NCI-H2081 (cell line): ENCODE measurements at places on chromosomes 3 and 15.

DNA sequence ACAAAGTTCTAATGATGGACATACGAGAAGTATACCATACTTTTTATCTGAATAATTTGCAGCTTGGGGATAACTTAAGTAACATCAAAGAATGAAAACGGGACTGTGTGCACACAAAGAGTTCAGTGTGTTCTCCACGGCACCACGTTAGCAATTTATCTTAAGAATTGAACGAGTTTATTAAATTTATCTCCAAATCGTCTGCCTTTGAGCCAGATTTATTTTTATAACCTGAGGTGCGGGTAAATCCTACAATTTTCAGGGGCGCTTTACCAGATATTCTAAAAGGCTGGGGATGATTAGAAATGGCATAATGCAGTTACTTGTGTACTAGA, 3.5 kb downstream of the CHD2 start:
- DNase-seq: no peak

DNA sequence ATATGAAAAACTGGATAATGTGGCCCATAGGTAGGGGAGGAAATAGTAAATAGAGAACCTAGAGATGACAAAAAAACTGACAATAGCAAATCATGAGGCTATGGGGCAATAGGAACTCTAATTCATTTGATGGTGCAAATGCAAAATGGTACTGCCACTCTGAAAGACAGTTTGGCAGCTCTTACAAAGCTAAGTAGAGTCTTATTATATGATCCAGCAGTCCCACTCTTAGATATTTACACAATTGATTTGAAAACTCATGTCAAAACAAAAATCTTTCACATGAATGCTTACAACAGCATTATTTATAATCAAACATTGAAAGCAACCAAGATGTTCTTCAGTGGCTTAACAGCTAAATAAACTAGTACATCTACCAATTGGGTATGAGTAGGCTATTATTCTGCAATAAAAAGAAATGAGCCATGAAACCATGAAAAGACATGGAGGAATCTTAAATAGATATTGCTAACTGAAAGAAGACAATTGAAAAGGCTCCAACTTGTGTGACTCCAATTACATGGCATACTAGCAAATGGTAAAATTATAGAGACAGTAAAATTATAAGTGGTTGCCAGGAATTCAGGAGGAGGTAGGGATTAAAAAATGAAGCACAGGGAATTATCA, 321.8 kb upstream of the STAC start:
- DNase-seq: peak; percentile 12

DNA sequence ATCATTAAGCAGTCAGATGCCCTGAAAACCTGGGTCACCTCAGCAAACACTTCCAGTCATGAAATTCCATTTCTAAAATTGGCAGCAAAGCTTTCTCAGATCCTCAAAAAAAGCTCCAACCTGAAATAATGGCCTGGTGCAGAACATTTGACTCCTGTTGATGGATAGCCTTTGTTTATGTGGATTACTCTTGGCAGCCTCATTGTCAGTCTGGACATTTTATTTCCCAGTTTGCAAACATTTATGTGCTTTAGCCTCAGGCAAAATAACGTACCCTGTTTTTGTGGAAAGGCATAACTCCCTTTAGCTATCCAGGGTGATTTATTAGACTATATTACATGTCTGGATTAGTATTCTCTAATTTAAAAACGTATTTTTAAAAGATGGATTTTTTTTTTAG, 53.9 kb downstream of the PXYLP1 start:
- peak; percentile 84 for DNase-seq

- peak; percentile 52 for DNase-seq
These were observed 585 bp downstream of the SLCO3A1 start for GRCh38 chr15:91853948-91854638.

DNA sequence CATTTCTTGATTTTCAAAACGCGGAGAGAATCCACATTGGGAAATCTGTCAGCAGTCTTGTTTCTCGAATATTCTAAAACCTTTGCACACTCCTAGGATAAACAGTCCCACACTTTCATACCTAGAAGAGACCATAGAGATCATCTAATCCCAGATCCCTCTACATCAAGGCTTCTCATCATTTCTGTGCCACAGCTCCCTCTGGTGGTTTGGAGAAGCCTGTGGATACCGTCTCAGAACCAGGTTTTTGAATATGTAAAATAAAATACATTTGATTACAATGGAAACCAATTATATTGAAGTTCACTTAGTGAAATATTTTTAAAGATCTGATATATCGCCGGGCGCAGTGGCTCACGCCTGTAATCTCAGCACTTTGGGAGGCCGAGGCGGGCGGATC, 211.9 kb upstream of the GOLGA6L4 start:
- DNase-seq: no peak

GRCh38 chr3:81989274-81989673, 227.8 kb upstream of the GBE1 start:
- DNase-seq: no peak

GRCh38 chr3:4551794-4552442, 58.8 kb downstream of the ITPR1 start:
- no peak for DNase-seq

GRCh38 chr15:65902373-65902772, 33.1 kb downstream of the RAB11A start:
- DNase-seq: peak; percentile 21

DNA sequence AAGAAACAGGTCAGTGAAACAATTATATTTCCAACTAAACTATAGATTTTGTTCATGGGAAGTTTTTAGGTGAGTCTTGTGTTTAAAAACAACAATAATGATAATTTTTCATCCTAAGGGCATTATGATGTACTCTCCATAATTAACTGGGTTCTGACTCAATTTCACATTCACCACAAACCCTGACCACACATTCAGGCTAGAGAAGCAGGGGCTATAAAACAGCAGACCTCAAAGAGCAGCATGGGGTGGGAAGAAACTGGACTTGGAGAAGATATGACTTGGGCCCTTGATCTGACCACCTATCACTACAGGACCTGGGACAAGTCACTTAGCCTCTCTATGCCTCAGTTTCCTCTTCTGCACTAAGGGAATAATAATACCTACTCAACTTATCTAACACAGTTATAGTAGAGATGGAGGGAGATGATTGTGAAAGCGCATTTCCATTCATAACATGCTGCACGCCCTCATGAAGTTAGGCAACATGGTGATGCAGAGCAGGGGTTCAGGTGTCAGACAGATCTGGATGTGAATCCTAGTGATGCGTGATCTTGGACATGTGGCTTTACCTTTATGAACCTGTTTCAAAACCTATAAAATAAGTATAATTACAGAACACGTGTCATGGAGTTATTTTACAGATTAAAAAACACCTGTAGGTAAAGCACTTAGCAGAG, 63.0 kb upstream of the ACP3 start:
- no peak for DNase-seq

GRCh38 chr15:76973362-76973743, 21.6 kb upstream of the PSTPIP1 start:
- no peak for DNase-seq

DNA sequence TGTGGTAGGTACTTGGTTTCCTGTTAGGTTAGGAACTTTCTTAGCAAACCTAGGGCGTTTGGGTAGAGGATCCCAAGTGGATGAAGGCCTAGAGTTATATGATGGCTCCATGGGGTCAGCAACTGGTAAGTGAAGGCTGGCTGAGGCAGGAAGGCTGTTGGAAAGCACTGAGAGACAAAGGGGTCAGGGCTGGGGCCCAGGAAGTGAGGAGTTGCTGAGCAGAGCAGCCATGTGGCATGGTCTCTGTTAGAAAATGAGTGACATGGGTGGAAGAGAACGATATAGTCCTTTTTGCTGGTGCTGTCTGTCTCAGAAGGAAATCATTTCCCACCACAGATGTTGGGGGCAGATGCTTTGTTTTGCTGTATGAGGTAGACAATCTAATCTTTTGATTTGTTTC, 34.5 kb upstream of the MGLL start:
- DNase-seq: no peak

DNA sequence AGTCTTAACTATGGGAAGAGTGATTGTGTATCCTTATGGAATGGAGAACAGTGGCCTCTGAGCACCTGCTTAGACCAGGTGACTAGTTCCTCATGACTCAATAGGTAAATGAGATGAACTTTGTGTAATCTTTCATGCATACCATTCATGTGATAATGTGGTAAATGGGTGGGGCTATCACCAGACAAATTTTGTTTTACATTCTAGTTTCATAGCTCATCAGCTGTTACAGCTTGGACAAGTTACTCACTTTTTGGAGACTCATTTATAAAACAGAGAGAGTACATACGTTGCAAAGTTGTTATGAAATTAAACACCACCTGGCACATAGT, 103.7 kb upstream of the TGFBR2 start:
- no peak for DNase-seq

- DNase-seq: no peak
These were observed 54.1 kb upstream of the CHRNB4 start for GRCh38 chr15:78695046-78695671.

DNA sequence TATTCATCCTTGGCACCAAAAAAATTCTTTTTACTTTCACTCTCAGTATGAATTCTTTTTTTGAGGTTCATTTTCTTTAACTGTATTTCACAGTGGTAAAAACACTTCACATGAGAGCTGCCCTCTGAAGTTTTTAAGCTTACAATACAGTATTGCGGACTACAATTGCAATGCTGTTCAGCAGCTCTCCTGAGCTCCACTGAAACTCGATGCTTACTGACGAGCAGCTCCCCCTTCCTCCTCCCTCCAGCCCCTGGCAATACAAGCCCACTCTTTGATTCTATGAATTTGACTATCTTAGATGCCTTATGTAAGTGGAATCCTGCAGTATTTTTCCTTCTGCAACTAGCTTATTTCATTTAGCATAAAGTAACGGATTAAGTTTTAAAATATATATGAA, 183.4 kb downstream of the ADAMTS17 start:
- no peak for DNase-seq

DNA sequence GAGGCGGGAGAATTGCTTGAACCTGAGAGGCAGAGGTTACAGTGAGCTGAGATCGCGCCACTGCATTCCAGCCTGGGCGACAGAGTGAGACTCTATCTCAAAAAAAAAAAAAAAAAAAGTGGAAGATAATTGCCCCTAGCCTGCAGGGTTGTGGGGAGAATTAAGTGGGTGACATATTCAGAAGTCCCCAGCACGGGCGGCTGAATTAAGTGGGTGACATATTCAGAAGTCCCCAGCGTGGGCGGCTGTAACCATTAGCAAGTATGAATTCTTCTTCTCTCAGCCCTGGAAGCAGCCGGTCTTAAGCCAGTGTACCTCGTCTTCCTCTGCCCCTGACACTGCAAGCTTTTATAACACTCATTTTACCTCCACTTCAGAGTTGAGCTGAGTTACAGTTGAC, 44.7 kb downstream of the FBLN2 start:
- DNase-seq: no peak

DNA sequence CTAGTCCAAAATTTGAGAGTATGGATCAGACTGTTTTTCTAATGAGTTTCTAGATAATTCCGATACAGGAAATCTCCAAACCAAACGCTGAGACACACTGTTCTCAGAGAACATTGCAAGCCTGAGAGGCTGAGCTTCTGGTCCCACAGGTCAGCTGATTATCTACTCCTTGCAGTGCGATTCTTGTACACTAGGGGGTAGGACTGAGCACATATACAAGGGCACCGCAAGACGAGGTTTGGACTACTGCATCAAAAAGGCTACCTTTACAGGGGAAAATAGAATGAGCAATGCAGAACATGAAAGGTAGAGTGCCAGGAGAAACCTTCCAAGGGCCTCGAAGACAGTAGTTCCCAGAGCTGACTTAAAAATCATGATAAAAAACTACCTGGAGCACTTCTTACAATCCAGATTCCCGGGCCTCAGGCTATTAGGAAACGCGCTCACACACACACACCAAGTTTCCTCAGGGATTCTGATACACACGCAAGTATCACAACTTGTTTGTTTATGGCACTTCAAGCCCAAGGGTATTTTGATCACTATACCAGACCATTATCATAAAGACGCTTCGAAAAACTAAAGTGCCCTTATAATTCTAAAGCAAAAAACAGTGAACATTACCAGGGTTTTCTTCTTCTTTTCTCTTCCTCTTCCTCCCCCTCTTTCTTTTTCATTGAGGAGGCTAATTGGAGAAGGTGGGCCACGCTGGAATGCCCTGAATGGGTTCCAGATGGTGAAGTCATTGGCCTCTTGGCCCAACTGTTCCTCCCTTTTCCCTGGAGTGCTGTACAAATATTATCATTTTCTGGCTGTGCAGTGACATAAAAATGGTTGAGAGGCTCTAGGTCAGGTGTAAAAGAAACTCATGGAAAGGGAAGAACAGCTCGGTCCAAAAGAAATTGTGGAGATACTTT, 61.8 kb downstream of the SLC12A8 start:
- no peak for DNase-seq

GRCh38 chr3:37096975-37097374, 77.4 kb downstream of the LRRFIP2 start:
- DNase-seq: no peak

GRCh38 chr3:16329826-16330129, 64.8 kb downstream of the OXNAD1 start:
- no peak for DNase-seq

DNA sequence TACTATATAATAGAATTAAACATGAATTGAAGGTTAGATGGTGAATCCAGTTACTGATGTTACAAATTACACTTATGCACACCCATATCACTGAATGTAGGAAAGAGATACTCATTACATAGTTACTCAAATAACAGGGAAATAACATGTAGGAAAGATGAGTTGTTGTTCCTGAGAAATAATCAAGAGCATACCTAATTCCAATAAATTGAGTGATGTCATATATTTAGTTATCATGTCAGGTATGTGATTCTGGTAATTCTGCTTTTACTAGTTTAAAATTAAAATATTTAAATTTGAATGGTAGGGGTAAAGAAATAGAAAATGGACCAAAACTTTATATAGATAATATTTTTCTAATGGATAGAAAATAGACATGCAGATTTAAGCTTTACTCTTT, 102.6 kb upstream of the MYZAP start:
- no peak for DNase-seq
